ENCODE measurements at places on chromosomes 2 and 18.

DNA sequence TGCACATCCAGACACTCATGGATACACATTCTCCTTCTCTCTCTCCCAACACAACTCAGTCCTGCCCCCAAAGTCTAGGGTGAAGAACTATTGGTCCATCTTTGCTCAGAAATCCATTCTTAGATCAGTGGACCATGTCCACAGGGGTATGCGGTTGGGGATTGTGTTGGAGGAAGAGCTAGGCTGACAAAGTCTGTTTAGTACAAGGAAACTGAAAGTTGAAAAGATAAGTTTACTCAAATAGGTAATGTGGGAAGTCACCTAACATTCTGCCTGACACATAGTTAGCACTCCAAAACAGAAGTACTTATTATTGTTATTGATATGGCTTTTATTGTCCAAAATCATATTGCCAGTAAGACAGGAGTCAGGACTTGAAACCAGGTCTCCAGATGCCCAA lies 55.9 kb downstream of the ALK start:
- no peak for DNase-seq

DNA sequence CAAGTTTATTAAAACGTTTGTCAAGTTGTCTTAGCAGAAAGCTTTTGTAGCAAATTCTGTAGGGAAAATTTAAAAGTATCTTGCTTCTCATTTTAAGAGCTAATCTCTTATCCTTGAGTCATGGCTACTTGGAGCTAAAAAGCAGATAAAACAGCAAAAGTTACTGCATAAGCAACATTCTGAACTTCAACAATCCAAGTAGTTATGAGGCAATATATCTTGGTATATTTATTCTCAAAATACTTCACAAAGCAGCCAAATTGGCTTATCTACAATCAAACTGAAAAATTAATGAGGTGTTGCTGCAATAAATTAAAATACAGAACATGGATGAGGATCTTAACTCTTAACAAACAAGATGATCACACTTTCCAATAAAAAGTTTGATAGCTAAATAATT lies 306.5 kb downstream of the PIEZO2 start:
- DNase-seq: no peak

GRCh38 chr18:55777666-55778304 lies 189.8 kb upstream of the TCF4 start:
- no peak for DNase-seq

DNA sequence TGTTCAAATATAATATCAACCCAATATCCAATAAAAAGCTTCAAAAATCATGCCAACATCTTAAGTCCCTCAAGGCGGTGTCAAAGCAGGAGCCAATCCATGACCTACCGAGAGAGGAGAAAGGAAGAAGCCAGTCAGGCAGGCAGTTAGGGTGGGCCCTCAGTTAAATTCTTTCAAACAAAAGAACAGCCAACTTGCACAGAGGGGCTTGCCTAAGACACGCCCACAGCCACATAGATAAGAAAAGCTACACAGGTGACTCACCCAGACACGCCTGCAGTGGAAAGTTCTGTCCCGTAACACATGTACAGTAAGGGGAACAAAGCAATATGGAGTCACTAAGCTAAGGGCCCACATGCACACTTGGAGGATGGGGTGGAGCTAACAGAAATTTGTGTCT lies 61.3 kb downstream of the SP110 start:
- peak; percentile 20 for DNase-seq

- DNase-seq: no peak
These were observed 23.6 kb downstream of the STAT4 start for GRCh38 chr2:191127235-191127634.

DNA sequence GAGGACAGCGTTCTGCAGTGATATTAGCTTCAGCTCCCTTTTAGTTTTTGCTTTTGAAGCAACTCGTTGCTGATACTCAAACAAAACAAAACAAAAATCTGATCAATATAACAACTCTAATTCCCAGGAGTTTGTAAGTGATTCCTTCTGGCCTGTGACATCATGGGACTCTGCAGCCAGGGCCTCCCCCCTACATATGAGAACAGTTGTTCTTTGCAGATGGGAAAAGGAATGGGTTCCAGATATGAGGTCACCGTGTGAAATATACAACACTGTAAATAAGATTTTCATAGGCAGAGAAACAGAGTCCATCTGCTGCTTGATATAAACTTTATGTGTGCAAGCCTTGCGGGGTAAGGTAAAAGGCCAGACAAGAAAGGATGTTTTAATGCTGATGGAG lies 56.7 kb downstream of the DIS3L2 start:
- DNase-seq: no peak

- no peak for DNase-seq
These were observed 23.3 kb downstream of the GLS start for GRCh38 chr2:190903693-190904450.
